ENCODE measurements at places on chromosomes 1 and 21. TPM values are rescaled to one million over a fixed set of nuclear protein-coding genes. Genes with fewer than 3 reads are reported as not detected.

GRCh38 chr1:152515434-152515783, 1.1 kb downstream of the CRCT1 start:
- DNase-seq, result peak; percentile 60

- no peak for DNase-seq
Measured at GRCh38 chr1:51946300-51946699, 44.2 kb downstream of the RAB3B start.

DNA sequence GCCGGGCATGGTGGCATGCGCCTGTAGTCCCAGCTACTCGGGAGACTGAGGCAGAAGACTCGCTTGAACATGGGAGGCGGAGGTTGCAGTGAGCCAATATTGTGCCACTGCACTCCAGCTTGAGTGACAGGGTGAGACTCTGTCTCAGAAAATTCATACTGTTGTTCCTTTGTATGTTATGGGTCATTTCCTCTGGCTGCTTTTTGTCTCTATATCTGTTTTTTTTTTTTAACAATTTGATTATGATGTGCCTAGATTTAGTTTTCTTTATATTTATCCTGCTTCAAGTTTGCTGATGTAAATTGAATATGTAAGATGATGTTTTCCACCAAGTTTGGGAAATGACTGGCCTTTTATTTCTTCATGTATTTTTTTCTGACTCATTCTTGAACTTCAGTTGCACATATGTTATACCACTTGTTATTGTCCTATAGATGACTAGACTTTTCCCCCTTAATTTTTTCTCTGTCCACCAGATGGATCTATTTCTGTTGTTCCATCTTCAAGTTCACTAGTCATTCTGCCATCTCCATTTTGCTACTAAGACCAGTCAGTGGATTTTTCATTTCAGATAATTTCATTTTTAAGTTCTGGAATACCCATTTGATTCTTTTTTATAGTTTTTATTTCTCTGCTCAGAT, 173.5 kb downstream of the GALNT2 start:
- DNase-seq, result no peak

DNA sequence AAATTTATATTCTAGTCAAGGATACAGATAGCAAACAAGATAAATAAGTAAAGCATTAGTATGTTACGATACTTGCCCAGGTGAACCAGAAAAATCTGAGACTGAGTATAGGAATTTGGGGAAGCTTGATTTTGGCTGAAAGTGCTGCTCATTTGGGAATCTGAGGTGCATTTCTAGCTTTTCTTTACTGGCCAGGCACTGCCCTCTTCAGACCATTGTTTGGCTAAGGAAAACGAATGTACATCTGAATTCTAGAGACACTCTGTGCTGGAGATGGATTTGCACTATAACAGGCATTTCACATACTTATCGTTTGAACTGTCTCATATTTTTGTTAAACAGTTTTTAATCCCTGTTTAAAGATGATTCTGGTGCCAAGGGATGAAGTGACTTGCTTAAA, 23.4 kb downstream of the ARID1A start:
- no peak for DNase-seq

GRCh38 chr21:16742131-16742641, 770.7 kb upstream of the CXADR start:
- peak; percentile 1 for DNase-seq

GRCh38 chr1:41735631-41736260, 183.0 kb downstream of the HIVEP3 start:
- DNase-seq, result peak; percentile 21

- no peak for DNase-seq
Measured at GRCh38 chr1:167631936-167632614, 2.0 kb downstream of the RCSD1 start.

DNA sequence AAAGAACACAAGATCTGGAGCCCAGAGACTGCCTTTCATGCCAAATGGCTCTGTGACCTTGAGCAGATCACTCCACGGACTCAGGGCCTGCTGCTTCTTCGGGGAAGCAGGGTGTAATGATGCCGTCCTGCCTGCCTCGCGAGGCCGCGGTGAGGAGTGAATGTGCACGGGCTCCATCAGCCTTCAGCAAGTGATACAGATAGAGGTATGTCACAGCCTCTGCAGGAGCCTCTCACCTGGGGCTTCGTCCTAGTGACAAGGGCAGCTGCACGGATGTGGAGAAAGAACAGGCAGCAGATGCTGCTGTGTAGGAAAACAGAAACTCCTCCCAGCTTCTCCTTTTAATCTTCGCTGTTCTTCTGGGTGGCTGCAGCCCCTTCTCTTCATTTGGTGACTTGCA, 127.5 kb downstream of the KCNN3 start:
- DNase-seq, result no peak

DNA sequence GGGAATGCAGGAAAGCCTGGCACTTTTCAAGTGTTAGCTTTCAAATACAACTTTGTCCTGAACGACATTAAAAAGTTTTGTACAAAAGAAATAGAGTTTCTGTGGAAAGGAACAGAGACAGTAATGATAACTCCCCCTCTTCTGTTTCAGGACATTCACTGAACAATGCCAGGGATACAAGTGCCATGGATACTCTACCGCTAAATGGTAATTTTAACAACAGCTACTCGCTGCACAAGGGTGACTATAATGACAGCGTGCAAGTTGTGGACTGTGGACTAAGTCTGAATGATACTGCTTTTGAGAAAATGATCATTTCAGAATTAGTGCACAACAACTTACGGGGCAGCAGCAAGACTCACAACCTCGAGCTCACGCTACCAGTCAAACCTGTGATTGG, 189.5 kb downstream of the ADGRL2 start:
- DNase-seq, result no peak

DNA sequence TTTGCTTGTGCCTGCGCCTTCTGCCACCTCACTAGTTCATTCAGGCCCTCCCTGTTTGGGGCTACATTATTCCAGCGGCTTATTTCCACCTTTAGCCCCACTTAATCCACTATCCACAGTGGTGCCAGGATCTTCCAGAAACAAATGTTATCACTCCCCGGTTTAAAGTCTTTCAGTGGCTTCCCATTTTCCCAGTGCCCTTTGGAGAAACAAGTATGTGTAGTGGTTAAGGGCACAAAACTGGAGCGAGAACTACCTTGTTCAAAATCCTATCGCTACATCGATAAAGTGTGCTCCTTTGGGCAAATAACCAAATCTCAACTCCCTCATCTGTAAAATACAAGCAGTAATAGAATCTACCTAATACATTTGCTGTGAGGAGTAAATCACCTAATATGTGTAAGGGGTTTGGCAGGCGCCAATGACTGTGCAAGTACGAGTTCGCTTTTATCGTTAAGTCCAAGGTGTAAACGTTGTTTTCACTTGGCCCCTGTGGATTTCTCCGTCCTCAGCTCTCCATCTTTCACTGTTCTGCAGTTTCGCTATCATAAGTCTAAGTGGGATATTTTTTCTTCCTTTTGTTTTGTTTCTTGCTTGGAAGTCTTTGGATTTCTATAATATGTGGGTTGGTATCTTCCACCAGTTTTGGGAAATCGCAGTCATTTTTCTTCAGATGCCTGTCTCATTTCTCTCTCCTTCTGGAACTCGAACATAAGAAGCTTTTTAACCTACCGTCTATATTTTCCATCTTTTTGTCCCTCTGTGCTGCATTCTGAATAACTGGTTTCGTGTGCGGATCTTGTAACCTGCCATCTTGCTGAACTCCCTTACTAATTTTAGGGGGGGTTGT, 844 bp upstream of the MEAF6 start:
- DNase-seq, result no peak

DNA sequence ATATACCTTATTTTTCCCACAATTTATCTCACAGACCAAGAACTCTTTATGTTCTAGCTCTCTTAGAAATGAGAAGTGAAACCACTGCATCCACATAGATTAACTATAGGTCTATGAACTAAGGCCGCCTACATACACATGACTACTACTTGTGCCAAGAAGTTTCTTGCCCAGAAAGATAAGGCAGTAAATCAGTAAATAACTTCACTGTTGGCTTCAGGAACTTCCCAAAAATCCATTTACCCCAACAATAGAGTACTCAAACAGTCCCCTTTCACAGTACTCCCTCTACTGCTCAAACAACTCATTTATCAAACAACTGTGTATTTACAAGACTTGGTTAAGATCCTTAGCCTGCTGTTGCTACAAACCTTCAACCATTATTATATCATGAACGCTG, 96.5 kb downstream of the NME7 start:
- DNase-seq, result peak; percentile 8

DNA sequence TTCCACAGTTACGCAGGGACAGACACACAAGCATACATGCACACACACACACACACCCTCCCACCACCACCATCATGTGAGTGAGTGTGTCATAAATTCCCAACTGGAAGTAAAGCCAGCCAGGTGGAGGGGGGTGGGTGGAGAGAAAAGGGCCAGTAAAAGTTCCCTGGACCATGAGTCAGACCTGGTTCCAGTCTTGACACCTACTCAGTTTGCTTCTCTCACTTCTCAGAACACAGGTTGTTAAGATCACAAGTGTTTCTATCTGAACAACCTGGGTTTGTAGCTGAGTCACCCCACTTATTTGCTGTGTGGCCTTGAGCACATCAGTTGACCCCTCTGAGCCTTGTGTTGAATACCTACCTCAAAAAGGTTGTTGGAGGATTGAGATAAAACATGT, 9.6 kb downstream of the EPHA10 start:
- DNase-seq, result no peak

DNA sequence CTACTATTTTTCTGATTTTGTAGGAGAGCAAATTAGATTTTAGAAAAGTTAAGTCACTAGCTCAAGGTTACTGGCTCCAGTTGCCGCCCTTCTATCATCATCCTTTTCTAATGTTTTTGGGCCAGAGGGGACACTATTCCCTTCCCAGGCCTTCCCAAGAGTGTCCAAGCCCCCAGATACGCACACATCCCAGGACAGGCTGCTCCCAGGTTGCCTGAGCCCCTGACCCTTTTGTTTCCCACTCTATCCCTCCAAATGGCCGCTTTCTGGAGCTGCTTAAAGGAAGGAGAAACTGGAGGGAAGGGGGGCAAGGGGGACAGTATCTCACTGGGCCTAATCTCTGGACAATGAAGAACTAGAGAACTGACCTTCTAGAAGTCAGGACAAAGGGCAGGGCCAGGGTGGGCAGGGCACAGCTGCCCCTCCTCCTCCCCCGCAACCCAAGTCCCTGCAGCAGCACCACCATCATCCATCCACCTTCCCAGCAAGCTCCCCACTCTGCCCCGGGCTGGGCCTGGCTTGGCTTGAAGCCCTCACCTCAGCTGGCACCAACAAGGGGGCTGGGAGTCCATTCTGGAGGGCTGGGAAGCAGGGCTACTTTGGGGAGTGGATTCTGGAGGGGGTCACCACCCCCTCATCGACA, 1.1 kb upstream of the MAP7D1 start:
- no peak for DNase-seq

ACKR1 gene
- total RNA-seq, result 0.41 TPM

PODN gene
- 0.82 TPM for total RNA-seq

IL10RB gene
- 12.2 TPM for total RNA-seq

RLF gene
- 106 TPM for total RNA-seq

RIIAD1 gene
- total RNA-seq, result 9.8 TPM

CLDN17 gene
- not detected for total RNA-seq

All from frontal cortex (tissue), 4 donors.